ENCODE measurements at places on chromosomes 2 and 18.

GRCh38 chr2:105373895-105374401 is 24.9 kb downstream of the FHL2 start:
- DNase-seq = no peak

DNA sequence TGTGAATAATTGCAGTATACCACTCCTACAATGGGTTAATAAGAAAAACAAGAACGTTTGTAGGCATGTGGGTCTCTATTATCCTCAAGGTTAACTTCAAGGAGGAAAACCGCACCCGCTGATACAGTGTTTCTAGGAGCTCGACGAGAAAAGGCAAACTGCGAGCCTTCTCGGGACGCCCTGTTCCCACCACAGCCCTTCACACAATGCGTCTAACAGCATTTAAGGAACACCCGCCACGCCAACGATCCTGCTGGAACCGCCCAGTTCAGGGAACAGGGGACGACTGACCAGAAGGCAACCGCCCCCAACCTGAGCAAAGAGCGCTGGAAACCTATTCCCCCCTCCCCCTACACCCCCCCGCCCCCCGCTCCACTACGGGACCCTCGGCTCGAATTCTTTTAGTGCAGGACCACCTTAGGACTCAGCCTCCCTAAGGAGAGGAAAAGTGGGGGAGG is 710 bp upstream of the TMSB10 start:
- peak; percentile 65 for DNase-seq

DNA sequence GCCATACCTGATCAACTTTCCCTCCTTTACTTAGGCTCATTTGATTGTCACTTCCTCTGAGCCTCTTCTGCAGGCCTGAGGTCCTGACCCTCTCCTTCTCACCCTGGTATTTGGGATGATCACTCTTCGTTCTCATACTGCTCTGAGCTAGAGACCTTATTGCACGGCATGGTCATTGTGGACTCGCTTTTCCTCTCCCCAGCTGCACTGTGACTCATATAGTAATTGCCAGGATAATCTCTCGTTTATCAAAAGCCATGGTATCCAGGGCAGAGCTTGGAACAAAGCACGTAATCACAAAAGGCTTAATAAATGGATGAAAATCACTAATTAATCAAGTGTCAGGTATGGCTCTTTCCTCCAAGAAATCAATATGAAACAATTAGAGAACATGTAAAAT is 40.9 kb upstream of the TRIB2 start:
- no peak for DNase-seq

GRCh38 chr2:28350196-28350595 is 42.5 kb upstream of the FOSL2 start:
- no peak for DNase-seq

DNA sequence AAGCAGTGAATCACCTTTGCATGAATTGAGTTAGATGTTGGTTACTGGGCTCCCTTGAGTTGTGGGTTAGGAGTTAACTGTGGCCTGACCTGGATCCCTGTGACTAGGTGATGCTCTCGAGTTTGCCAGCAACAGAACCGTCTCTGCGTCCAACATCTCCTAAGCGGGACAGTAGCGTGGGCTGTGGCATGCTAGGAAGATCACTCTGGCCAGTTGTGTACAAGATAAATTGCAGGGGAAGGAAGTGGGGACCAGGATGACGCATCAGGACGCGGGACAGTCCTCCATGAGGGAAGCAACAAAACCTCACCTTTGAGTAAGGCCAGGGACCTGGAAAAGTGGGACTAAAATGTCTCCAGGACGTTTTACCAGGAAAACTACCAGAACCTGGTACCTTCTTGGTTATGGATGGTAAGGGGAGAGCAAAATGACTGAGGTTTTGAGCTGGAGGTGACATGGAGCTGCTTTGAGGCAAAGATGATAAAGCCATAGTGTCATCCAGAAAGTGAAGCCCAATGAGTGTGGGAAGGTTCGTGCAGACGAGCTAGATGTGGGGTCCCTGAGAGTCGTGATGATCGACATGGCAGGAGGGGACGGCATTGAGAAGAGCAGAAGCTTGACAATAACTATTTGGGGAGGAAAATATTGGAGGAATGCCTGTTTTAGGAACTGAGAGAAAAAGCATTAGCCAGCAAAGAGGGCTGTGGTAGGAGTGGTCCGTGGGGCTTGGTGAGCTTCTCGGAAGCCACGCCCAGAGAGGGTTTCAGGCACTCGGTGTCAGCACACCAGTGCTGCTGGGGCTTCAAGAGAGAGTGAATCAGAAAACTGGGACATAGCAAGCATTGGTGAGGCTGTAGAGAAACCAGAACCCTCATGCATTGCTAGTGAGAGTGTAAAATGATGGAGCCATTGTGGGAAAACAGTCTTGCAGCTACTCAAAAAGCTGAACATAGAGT is 95.1 kb downstream of the SMAD7 start:
- DNase-seq = no peak

DNA sequence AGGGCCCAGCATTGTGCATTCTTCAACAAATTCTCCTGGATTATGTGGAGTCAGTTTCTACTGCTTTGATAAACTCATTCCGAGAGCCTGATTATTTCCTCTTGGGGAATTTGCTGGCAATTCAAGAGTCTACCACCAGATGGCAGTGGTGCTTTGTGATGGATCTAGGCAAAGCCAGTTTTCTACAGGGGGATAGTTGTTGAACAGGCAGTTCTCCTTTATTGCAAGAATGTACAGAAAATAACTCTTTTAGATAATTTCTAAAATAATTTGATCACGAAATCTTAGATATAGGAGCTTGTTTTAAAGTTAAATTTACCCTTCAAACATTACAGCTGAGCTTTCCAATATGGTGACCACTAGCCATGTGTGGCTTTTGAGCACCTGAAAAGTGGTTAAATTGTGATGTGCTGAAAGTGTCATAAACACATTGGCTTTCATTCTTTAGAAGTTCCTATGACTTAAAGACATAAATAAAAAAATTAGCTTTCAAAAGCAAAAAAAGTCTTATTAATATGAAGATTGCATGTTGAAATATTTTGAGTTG is 66.7 kb upstream of the HAAO start:
- peak; percentile 76 for DNase-seq

- DNase-seq = peak; percentile 11
Measured at GRCh38 chr2:152743002-152743401, 24.6 kb downstream of the ARL6IP6 start.

GRCh38 chr2:76415821-76416220 is 705.1 kb upstream of the GCFC2 start:
- no peak for DNase-seq

GRCh38 chr2:229417176-229417575 is 146.1 kb upstream of the PID1 start:
- DNase-seq = no peak

- DNase-seq = no peak
Measured at GRCh38 chr2:191462370-191462769, 215.6 kb upstream of the NABP1 start.

DNA sequence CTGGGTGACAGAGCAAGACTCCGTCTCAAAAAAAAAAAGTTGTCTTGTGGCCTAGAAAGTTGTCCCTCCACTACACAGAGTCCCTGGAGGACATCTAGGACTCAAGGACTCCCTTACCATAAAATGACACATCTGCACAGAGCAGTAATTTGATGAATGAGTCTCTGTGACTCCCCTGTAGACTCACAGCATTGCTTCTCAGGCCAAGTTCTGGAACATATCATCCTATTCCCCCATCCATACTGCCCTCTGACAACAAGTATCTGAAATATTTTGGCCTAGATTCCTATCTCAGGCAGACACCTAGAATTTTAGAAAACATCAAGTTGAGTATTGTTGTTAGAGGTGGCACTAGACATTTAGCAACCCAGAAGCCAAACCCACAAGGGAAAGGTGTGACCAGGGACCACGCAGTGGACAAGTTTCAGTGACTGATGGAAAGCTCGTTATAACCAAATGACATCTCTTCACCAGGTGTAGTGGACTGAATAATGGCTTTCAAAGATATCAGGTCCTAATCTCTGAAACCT is 97.9 kb upstream of the ATP8B1 start:
- no peak for DNase-seq

GRCh38 chr2:9753276-9753600 is 90.0 kb upstream of the TAF1B start:
- DNase-seq = peak; percentile 48

- no peak for DNase-seq
Measured at GRCh38 chr2:223863491-223863890, 26.1 kb upstream of the AP1S3 start.

- DNase-seq = no peak
Measured at GRCh38 chr2:169365029-169365480, 2.7 kb upstream of the LRP2 start.

- DNase-seq = no peak
Measured at GRCh38 chr2:3107567-3107966, 270.1 kb downstream of the EIPR1 start.

- no peak for DNase-seq
Measured at GRCh38 chr2:190123956-190124355, 61.4 kb upstream of the MSTN start.

DNA sequence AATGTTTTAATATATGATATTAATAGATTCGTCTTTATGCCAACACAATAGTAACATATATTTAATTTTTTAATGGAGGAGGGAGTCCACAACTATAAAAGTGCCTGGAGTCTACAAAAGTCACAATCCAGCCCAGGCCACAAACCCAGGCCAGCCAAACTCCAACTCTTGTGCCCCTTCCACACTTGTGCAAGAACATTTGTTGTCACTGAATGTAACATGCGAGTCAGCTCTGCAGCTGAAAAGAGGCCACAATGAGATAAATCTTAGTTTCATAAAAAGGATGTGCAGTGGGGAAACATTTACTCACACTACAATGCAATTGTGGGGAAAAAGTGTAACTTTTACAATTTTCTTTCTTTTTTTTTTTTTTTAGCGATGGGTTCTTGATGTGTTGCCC is 110.8 kb downstream of the MCFD2 start:
- DNase-seq = no peak

DNA sequence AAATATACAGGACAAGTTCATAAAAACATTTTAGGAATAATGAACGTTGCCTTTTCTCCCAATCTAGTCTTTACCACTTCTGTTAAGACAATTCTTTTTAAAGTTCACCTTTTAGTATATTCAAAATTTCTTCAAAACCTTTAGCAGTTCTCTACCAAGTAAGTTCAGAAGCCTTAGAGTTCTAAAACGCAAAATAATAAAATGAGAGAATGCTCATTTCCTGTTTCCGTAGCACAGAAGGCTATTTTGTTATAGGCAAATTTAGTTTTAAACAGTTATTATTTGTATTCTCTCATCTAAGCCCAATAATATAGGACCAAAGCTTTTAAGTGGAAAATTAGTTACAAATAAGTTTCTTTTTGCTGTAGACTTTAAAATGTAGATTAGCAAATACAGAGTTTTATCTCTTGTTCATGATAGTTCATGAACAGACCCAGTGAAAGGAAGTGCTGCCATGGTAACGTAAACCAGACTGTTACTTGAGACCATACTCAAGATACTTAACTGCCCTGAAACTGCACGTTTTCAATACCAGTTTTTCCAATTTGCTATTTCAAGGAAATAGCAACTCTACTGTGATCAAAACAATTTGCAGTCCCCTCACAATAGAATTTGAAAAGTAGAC is 173.1 kb upstream of the STON1 start:
- peak; percentile 20 for DNase-seq

- DNase-seq = no peak
Measured at GRCh38 chr2:35530615-35531135, 824.9 kb upstream of the CRIM1 start.

GRCh38 chr18:31199190-31199769 is 36.6 kb upstream of the DSC1 start:
- no peak for DNase-seq

DNA sequence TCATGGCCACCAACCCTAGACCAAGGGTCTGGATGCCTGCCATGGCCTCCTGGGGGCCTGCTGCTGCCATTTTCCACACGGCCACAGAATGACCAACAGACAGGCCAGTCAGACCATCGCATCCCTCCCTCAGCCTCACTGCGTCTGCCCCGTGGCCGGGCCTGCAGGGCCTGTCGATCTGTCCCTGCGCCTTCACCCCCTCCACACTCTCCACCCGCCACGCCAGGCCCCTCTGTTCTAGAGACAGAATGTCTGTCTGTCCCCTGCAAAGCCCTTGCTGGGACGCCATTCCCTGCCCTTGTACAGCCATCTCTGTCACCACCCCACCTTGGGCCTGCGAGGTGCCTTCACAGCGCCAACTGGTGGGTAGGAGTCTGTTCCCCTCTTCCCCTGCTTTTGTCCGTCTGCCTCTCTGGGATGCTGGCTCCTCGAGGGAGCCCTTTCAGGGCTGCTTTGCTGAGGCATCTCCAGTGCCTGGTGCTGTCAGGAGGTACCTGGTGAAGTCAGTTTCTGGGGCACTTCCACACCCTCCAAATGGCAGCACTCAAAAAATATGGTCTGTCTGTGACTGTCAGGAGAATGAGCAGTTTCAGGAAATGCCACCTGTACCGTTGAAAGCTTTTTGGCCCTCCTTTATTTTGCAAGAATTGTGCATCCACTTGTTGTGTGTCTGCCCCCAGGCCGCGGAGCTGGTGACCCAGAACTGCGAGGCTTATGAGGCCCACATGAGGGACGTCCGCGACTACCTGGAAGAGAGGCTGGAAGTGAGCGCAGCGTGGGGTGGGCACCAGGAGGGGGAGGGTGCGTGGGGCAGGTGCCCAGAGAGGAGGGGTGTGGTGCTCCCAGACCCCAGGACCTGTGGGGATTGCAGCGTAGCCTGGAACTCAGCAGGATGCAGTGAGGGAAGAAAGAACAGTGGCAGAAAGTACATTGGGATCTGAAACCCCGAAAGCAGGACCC is 6.7 kb upstream of the ESPNL start:
- DNase-seq = no peak

DNA sequence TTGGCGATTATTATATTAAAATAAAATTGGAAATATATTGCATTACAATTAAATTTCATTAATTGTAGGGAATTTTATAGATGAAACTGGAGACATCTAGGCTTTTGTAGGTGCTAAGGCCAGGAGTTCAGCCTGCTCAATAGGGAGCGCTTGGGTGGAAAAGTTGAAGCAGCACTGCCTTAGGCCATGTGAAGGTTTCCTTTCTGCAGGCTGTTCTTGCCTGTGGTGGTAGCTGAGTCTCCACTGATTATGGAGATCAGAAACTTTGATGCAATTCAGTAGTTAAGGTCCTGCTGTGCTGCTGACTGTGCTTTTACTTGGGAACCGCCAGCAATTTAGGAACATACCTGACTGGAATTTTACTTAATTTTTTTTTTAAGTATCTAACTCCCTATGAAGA is 179.9 kb upstream of the BOD1L2 start:
- no peak for DNase-seq

DNA sequence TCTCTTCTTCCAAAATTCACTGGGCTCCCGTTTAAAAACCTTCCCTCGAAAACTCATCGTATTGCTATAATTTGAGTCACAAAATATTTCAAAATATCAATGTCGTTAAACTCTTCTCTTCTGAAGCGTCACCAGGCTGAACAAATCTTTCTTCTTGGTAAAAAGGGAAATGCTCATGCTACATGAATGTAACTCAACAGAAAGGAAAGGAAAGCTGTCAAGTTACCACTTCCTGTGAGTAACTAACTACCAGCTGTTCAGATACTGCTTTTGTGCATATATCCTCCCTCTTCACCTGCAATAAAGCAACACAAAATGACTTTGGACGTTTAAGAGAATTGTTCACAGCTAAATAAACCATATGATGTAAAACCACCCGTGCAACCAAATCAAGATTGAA is 95.4 kb downstream of the DOCK10 start:
- peak; percentile 13 for DNase-seq

- DNase-seq = no peak
Measured at GRCh38 chr2:43685357-43685756, 9.1 kb upstream of the C1GALT1C1L start.

GRCh38 chr2:181674461-181674860 is 5.9 kb downstream of the NEUROD1 start:
- DNase-seq = no peak

- DNase-seq = no peak
Measured at GRCh38 chr18:12293831-12294230, 14.2 kb upstream of the TUBB6 start.

GRCh38 chr18:78912336-78912735 is 67.3 kb upstream of the SALL3 start:
- no peak for DNase-seq

All from HTR-8/SVneo (cell line).